ENCODE measurements at places on chromosomes 2 and 18.

DNA sequence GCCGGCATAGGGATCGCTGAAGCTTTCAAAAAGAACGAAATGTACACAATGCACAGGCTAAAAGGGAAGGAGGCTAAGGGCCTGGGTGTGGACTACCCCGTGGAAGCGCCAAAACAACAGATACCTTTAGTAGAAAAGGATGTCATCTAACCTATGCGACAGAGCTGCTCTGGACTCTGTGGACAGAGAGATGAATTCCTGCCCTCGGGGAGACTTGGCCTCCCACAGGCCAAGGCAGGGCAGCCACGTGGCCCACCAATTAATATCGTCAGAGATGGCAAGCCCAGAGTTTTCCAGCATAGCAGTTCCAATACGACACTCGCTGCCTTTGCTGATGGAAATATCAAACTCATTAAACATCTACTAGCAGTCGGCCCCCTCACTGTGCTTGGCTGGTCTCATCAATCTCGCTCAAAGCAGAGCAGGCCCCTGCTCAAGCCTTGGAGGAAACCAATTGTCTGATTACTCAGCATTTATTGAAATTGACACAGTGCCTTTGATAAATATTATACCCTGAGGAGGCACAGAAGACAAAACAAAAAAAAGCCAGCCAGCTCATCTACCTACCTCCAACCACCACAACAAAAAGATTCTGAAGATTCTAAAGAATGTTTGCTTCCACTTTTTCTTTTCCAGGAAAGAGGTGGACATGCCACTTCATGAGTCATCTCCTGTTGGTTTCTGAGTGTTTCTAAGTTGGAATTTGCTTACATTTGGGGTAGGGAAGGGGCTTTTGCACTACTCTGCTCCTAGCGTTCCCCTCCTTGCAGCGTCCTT is 79.0 kb upstream of the ACAA2 start:
- no peak for DNase-seq

GRCh38 chr18:78582898-78583738 is 396.5 kb upstream of the SALL3 start:
- no peak for DNase-seq

DNA sequence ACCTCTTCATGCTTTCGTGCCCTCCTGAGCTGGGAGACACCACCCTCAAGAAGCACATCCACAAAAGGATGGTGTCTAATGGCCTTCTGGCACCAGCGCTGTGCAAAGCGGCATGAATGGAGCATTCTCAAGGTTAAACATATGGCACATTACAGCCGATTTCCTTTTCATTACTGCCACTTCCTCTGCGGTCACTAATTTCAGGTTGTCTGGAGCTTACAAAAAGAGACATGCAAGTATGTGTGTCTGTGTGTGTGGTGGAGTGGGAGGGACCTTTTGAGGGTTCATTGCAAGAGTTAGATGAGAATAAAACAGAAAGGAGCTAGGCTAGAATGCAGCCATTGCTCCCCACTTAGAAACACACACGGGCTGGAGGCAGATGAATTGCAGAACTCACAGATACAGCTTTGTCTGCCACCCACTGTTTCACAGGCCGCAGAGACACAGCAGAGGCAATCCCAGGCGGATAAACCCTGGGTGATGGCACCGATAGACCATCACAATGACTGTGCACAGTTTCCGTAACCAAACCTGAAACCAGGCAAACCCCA is 76.0 kb downstream of the TGIF1 start:
- DNase-seq = no peak

- no peak for DNase-seq
Measured at GRCh38 chr2:22079583-22079982, 955.8 kb downstream of the TDRD15 start.

- no peak for DNase-seq
Measured at GRCh38 chr2:219281588-219281987, 2.4 kb downstream of the DNAJB2 start.

DNA sequence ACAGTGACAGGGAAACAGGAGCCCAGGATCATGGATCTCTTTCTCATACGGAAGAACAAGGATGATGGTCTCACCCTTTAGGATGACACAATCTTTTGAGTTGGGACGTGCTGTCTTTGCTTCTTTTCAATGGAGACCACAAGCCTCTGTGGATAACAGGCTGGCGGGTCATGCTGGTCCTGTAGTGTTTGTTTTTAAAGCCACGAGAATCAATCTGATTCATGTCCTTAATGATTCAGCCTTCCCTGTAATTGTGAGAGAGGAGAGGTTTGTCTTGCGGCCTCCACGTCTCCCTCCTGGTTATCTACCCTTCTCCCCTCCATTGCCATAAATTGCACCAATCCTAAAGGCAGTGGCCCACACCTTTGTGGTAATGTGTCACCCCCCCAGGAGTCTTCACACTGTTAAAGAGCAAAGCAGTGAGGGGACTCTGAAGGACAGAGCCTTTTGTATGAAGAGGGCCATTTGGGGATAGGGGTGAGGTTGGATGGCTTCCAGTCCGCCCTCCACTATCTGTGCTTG is 87.7 kb upstream of the TGFA start:
- DNase-seq = no peak

GRCh38 chr2:8481463-8482009 is 200.3 kb upstream of the ID2 start:
- DNase-seq = no peak

- peak; percentile 35 for DNase-seq
Measured at GRCh38 chr2:105919826-105920225, 175.1 kb downstream of the NCK2 start.

DNA sequence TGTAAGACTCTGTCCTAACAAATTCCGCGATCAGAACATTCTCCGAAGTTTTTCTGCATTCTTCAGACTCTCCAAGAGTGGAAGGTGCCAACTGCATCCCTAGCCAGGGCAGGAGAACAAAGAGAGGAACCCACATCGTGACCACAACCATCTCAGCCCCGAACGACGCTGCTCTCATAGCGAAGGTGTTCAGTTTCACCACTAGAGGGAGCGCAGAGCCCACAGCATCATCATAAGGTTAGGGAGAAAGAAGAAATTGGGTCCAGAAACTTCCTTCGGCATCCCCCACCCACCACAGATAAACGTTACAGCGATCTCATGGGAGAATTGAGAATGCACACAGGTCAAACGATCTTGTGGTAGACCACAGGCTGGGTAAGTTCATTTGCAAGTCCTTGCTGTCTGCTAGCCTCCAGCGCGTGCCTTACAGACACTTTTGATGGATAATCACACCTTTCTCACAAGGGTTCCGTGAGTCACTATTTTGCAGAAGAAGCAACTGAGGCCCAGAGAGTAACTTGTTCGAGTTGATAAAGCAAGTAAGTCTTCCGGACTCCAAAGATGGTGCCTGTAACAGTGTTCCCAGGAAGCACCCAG is 53.7 kb upstream of the ARL4C start:
- peak; percentile 20 for DNase-seq

DNA sequence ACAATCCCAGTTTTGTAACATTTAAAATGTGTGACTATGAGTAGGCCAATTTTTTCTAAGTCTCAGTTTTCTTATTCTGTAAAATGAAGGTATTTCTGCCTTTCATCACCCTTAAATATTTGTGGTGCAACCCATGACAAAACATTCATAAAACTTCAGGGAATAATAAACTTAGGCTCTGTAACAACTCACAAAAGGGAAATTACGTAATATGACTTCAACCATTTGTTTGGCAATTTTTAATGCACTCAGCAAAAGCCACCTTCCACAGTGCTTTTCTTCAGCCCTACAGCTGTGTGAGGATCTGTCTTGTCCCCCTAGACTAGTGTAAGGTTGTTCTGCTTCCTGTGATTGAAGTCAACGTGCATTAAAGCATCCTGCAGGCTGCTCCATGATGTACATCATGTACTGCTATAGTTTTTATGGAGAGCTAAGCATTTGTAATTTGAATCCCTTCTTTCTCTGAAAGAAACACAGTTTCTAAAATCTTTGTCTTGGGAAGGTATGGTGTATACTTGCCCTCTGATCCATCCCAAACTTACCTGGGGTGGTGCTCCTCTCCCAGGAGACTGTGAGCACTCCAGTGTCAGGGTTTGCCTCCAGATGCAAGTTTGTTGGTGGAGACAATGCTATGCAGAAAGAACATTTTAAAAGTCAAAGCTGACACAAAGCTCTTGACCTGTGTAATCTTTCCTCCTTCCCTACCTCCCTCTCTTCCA is 39.1 kb downstream of the FN1 start:
- no peak for DNase-seq

GRCh38 chr2:142599504-142599903 is 278.0 kb upstream of the KYNU start:
- DNase-seq = no peak

DNA sequence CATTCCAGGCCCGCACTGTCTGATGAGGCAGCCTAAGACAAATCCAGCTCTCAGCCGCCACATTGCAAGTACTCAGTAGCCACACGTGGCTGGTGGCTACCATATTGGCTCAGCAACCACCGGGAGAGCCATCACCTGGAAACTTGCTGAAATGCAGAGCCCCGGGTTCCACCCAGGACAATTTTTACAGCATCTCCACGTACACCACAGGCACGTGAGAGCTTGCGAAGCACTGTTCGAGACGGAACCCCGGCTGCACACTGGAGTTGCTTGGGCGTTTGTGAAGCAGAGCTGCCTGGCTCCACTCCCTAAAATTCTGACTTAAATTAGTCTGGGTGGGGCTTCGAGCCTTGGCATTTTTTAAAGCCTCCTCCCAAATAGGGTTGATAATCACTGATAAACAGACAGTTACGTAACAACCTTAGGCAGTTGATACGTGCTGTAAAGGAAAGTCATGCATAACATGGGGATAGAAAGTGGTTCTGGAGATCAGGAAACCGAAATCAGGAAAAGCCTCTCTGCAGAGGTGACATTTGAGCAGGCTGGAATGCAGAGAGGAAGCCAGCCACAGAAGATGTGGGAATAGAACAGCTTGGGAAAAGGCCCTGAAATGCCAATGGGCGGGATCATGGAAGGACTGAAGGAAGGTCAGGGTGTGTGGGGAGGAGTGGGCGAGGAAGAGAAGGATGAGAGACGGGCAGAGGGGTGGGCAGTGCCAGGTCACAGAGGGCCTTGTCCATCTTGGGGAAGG is 6.2 kb downstream of the ASAP2 start:
- DNase-seq = no peak

GRCh38 chr2:200590090-200590489 is 4.3 kb downstream of the AOX1 start:
- DNase-seq = no peak

- DNase-seq = no peak
Measured at GRCh38 chr2:62505109-62505749, 766 bp downstream of the TMEM17 start.

DNA sequence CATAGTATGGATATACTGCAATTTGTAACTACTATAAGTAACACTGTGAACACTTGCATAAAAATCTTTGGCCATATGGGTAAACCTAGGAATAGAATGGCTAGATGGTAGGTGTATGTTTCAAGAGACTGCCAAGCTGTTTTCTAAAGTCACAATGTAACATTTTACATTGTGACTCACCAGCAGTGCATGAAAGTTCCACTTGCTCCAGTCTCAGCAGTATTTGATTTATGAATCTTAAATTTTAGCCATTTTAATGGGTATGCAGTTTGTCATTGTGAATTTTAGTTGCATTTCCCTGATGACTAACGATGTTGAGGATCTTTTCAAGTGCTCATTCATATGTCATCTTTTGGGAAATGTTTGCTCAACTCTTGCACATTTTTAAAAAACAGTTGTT is 86.1 kb downstream of the FARSB start:
- DNase-seq = no peak

DNA sequence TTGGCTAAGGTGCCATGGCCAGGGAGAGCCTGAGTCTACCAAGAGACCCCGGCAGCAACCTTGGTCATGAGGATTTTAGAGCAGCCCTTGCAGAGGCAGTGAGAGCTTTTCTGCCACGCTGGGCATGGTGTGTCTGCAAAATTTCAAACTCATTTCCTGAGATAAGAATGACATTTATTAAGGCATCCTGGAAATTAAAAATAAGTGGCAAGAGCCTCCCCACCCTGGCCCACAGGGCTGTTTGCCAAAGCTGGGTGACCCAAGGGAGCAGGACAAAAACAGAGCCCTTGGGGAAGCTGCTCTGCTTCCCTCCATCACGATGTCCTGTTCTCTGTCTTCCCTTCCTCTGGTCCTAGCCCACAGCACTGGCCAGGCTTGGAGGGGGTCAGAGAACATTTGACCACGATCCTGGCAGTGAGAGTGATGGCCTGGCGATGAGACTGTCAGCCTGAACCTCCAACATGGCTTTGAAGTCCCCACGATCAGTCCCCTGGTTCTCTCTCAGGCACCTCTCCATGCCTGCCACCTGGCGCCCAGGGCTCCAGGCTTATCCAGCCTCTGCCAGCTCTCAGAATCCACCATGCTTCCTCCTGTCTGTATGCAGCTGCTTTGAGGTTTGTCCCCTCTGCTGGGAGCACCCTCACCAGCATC is 68.9 kb upstream of the RMDN2 start:
- no peak for DNase-seq

DNA sequence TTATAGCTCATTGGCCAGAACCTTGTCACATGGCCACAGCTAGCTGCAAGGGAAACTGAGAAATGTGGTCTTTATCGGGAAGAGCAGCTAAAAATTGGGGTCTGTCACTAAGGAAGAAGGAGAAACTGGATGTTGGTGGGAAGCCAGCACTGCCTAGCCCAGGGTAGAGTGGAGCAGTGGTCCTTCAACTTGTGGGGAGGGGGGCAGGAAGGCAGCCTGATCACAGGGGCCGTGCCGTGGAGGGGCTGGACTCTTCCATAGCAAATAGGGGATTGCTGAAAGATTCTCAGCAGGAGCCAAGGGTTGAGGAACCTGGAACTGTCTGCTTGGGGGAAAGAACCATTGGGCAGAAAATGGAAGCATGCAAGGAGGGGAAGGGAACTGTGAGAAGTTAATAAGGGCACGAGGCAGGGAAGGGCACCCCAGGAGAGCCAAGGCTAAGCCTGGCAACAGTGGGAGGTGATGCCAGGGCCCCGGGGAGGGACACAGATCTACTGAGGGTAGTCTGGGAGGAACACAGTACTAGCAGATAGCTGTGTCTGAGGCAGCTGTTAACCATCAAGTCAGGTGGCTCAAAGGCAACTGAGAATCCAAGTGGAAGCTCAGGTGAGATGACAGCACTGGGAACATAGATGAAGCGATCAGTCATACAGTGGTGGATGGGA is 5.9 kb upstream of the NEURL3 start:
- DNase-seq = no peak

DNA sequence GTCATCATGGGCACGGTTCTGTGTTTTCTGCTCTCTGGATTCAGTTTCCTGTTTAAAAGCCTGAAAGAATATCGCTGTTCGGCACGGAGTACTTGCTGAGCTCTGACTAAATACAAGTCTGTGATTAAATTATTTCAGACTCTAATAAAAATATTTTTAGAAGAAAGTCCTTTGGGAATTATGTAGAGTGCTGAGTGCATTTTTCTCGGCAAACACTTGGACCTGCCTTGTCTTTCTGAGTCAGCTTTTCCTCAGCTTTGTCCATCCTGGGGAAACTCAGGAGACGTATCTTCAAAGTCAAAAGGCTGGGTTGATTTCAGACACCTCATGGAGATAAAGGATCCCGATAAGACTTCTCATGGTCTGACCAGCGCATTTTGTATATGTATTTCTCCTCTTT is 45.9 kb downstream of the IL1R2 start:
- DNase-seq = no peak

GRCh38 chr2:129812071-129812470 is 167.4 kb upstream of the RAB6C start:
- no peak for DNase-seq

Measured in activated CD4-positive, alpha-beta T cell treated with anti-CD3 and anti-CD28 coated beads for 24 hours (primary cell).